ENCODE measurements at places on chromosomes 12 and 14.

DNA sequence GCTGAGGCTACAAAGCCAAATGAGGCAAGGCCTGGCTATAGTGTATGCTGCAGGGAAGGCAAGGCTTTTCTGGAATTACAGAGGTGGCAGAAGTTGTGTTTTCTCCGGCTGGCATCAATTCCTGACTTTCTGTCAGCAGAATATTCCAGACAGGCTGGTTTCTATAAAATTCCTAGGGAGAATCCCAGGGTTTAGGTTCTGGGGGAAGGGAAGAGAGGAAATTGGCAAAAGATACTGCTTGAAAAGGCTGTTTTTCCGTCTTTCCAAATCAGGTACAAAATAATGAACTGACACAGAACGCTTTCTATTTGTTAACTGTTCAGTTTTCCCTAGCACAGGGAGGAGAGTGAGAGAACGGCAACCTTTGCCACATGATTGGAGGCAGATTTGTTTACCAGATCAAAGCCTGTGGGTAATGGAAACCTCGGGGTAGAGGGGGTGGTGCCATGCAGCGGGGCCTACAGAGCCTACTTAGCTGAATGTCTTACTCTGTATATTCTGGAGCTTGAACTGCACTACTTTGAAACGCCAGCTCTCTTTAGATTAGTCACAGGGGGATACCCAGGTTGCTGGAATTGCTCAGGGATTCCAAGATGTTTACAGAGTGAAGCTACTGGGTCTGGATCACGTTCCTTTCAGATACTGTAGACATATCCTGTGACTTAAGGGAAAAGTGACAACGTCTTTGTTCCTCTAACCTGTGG is 65.8 kb upstream of the DACT1 start:
- DNase-seq, result no peak

DNA sequence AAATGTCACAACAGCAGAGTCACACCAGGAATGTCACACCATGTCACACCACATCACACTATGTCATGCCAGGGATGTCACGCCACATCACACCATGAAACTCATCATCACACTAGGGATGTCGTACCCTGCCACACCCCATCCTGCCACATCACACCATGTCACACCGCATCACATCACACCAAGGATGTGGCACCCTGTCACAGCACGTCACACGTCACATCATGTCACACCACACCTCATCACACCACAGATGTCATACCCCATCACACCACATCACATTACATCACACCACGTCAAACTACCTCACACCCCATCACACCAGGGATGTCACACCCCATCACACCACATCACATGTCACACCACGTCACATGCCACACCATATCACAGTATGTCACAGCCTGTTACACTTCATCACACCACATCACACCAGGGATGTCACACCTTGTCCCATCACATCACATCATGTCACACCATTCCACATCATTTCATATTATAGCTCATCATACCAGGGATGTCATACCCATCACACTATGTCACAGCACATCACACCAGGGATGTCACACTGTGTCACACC is 90.9 kb downstream of the TMEM121 start:
- no peak for DNase-seq

GRCh38 chr12:132205271-132206045 is 61.2 kb downstream of the NOC4L start:
- DNase-seq, result no peak

- DNase-seq, result no peak
Measured at GRCh38 chr14:99391671-99392070, 89.0 kb downstream of the SETD3 start.
